ENCODE measurements at places on chromosomes 2 and 18. TPM values are rescaled to one million over a fixed set of nuclear protein-coding genes. Genes with fewer than 3 reads are reported as not detected.

DNA sequence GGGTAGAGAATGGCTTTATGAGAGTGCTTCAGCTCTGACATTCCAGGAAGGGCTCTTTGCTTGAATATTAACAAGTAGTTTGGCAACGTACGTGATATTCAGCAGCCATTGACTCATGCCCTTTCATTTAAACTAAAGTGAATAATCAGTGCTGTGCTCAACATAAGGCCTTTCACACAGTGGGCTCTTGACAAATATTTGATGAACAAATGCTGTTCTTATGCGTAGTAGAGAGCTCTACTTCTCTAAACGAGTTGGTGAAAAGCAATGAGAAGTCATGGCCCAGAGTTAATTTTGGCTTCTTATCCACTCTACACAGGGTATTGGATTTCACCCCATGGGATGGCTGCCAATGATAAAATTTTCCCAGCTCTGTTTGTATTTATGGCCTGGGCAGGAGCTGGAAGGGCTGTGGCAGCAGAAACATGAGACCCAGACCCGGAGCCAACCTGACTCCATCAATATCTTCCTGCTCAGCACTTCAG lies 338.9 kb downstream of the CCDC85A start:
- H3K36me3 ChIP-seq, result no peaks in the 10 kb centered on the region
- no peaks in the 10 kb centered on the region for H3K27me3 ChIP-seq
- no peak for DNase-seq
- no peak overlapping the region for H3K4me3 ChIP-seq
- H3K4me1 ChIP-seq, result no peaks in the 10 kb centered on the region

The SCYGR4 gene
- not detected for total RNA-seq

DNA sequence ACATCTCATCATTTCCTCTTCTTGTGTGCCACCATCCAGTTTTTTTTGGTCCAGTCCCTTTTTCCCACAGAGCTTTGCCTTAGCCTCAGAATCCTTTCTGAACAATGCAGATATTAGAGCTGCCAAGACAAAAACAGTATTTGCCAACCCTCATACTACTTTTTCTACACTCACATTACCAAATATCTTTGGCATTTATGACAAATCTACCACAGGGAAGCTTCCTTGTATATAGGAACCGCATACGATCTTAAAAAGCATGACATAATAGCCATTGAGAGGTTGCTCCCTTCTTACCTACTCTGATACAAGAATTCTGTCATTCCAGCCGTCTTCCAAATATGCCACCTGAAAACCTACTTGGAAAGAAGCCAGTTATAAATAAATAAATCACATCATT lies 9.4 kb downstream of the ZNF24 start:
- H3K4me3 ChIP-seq, result no peak overlapping the region
- no peaks in the 10 kb centered on the region for H3K4me1 ChIP-seq
- peaks cover 78% of the 10 kb centered on the region for H3K36me3 ChIP-seq
- DNase-seq, result no peak

- no peaks in the 10 kb centered on the region for H3K27me3 ChIP-seq
- peak; percentile 53 for DNase-seq
- peak overlapping the region; percentile 77 for H3K27ac ChIP-seq
Measured at GRCh38 chr18:74064510-74064909, 83.1 kb downstream of the FBXO15 start.

The STEAP3 gene
- total RNA-seq, result 1.1 TPM

The SLC9A4 gene
- total RNA-seq, result 0.07 TPM

The TCF23 gene
- 0.10 TPM for total RNA-seq

GRCh38 chr2:40299173-40299572 lies 152.7 kb downstream of the SLC8A1 start:
- H3K27me3 ChIP-seq, result no peaks in the 10 kb centered on the region
- no peaks in the 10 kb centered on the region for H3K4me1 ChIP-seq
- H3K27ac ChIP-seq, result no peak overlapping the region
- H3K36me3 ChIP-seq, result no peaks in the 10 kb centered on the region
- DNase-seq, result no peak
- no peak overlapping the region for H3K4me3 ChIP-seq

DNA sequence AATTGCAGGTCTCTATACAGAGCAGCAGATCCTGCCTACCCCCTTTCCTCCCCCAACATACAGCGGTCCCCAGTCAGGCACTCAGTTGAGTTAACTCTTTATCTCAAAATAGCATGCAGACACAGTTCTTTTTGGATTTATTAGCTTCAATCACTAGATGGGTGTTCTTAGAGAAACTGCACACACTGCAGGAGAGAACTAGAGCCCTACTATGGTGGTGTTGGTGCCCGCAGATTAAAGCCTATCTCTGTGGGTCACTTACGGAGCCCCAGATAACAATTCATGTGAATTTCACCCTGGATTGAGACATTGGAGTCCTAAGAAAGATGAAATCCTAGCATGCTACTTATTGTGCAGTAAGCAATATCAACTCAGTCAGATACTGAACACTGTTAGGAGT lies 11.9 kb downstream of the ADD2 start:
- no peaks in the 10 kb centered on the region for H3K36me3 ChIP-seq
- no peaks in the 10 kb centered on the region for H3K27me3 ChIP-seq
- no peak overlapping the region for H3K27ac ChIP-seq
- DNase-seq, result no peak
- H3K4me1 ChIP-seq, result no peaks in the 10 kb centered on the region

- H3K27me3 ChIP-seq, result peaks cover 3% of the 10 kb centered on the region
- no peaks in the 10 kb centered on the region for H3K36me3 ChIP-seq
- H3K4me3 ChIP-seq, result no peak overlapping the region
- H3K27ac ChIP-seq, result no peak overlapping the region
- no peaks in the 10 kb centered on the region for H3K4me1 ChIP-seq
- DNase-seq, result no peak
Measured at GRCh38 chr18:47802802-47803201, 127.7 kb downstream of the SMAD2 start.

DNA sequence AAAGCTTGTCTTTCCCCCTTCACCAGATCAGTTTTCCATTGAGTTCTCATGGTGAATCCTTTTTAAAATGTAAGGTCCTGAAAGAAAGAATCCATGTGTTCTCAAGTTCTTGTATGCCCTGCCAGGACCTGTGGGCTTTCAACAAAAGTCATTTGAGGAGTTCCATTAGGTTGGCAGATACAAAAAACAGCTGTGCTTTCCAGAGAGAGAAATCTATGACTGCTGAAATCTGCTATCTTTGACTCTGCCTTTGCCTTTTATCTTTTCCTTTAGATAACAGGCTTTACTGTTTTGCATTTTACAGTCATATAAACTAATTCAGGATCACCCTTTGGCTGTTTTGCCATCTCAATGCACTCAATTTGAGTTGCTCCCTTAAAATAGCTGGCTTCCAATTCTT lies 59.7 kb downstream of the CXCR4 start:
- H3K4me3 ChIP-seq, result no peak overlapping the region
- no peak overlapping the region for H3K27ac ChIP-seq
- DNase-seq, result no peak
- H3K4me1 ChIP-seq, result peaks cover 38% of the 10 kb centered on the region

DNA sequence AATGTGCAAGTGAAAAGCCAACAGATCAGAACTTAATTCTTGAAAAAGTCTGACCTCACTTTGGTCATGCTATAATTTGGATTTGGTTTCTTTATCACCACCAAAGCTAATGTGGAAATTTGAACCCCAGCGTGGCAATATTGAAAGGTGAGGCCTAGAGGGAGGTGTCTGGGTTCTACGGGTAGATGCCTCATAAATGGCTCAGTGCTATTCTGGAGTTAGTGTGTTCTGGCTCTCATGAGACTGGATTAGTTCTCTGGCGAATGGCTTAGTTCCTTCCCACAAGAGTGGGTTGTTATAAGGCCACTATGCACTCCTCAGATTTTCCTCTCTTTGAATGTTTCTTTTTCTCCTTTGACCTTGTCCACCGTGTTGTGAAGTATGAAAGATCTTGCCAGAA lies 22.3 kb downstream of the ORC4 start:
- no peaks in the 10 kb centered on the region for H3K36me3 ChIP-seq
- no peak overlapping the region for H3K27ac ChIP-seq
- no peak overlapping the region for H3K4me3 ChIP-seq
- DNase-seq, result no peak
- H3K4me1 ChIP-seq, result no peaks in the 10 kb centered on the region

The SMCHD1 gene
- total RNA-seq, result 443 TPM

The DQX1 gene
- 0.57 TPM for total RNA-seq

The DHRS9 gene
- 0.25 TPM for total RNA-seq

GRCh38 chr2:20129331-20130159 lies 78.1 kb upstream of the LAPTM4A start:
- no peaks in the 10 kb centered on the region for H3K36me3 ChIP-seq
- H3K27me3 ChIP-seq, result no peaks in the 10 kb centered on the region
- H3K4me3 ChIP-seq, result no peak overlapping the region
- no peak for DNase-seq

The SERPINB13 gene
- not detected for total RNA-seq

- no peaks in the 10 kb centered on the region for H3K27me3 ChIP-seq
- H3K4me1 ChIP-seq, result peaks cover 28% of the 10 kb centered on the region
- DNase-seq, result no peak
- peak overlapping the region; percentile 10 for H3K4me3 ChIP-seq
- H3K36me3 ChIP-seq, result peaks cover 45% of the 10 kb centered on the region
Measured at GRCh38 chr2:27041752-27042151, 9.0 kb downstream of the TMEM214 start.

- no peaks in the 10 kb centered on the region for H3K36me3 ChIP-seq
- no peak overlapping the region for H3K27ac ChIP-seq
- H3K27me3 ChIP-seq, result no peaks in the 10 kb centered on the region
- no peaks in the 10 kb centered on the region for H3K4me1 ChIP-seq
Measured at GRCh38 chr2:14861181-14861580, 228.7 kb downstream of the LRATD1 start.

The SLC5A6 gene
- 46.1 TPM for total RNA-seq

- peaks cover 52% of the 10 kb centered on the region for H3K36me3 ChIP-seq
- H3K4me1 ChIP-seq, result peaks cover 9% of the 10 kb centered on the region
- no peak overlapping the region for H3K4me3 ChIP-seq
- no peak overlapping the region for H3K27ac ChIP-seq
- H3K27me3 ChIP-seq, result no peaks in the 10 kb centered on the region
Measured at GRCh38 chr2:105879106-105879802, 134.5 kb downstream of the NCK2 start.

The GALNT14 gene
- 4.9 TPM for total RNA-seq

The PRKCE gene
- total RNA-seq, result 271 TPM

DNA sequence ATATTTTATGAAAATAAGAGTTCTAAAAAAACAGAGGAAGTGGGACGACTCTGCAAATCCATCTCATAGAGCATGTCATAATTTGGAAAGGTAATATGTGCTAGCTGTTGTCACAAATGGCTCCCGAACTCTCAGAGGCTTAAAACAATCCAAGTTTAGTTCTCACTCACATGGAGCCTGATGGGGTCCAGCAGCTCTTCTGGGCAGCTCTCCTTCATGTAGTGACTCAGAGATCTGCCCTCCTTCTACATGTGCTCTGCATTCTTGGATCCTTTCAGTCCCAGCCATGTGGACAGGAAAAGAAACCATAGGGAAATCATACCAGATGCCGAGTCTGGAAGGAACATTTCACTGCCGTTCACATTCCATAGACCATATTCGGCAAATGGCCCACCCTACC lies 180.1 kb upstream of the APCDD1 start:
- no peak overlapping the region for H3K4me3 ChIP-seq
- no peaks in the 10 kb centered on the region for H3K27me3 ChIP-seq
- H3K4me1 ChIP-seq, result peaks cover 4% of the 10 kb centered on the region
- no peaks in the 10 kb centered on the region for H3K36me3 ChIP-seq

The NBEAL1 gene
- total RNA-seq, result 22.0 TPM

All from B cell (primary cell).